Hepatocyte (in vitro differentiated cells): ENCODE measurements at places on chromosomes 5 and 9. TPM values are rescaled to one million over a fixed set of nuclear protein-coding genes. Genes with fewer than 3 reads are reported as not detected.

Gene PCDHB14
- polyA plus RNA-seq = 2.2 and 3.0 TPM in 2 replicates

Gene IFNA1
- polyA plus RNA-seq = not detected in 2 replicates

Gene SPINK4
- polyA plus RNA-seq = 2.2 TPM in 1 of 2 replicates, not detected in the other

Gene PDZD2
- polyA plus RNA-seq = 1.7 and 1.8 TPM in 2 replicates

Gene PRRC2B
- polyA plus RNA-seq = 44.6 and 48.2 TPM in 2 replicates

Gene ANKRD34B
- polyA plus RNA-seq = not detected in 2 replicates

Gene MARVELD2
- 19.6 and 26.4 TPM in 2 replicates for polyA plus RNA-seq

Gene FGFR4
- polyA plus RNA-seq = 75.6 and 94.3 TPM in 2 replicates

Gene BRINP1
- 0.64 and 1.8 TPM in 2 replicates for polyA plus RNA-seq

Gene LRSAM1
- polyA plus RNA-seq = 19.4 and 22.1 TPM in 2 replicates

Gene GALNT12
- polyA plus RNA-seq = 13.9 and 17.2 TPM in 2 replicates

Gene VLDLR
- polyA plus RNA-seq = 12.2 and 15.8 TPM in 2 replicates

Gene CAVIN4
- 0.53 and 0.54 TPM in 2 replicates for polyA plus RNA-seq

Gene KCNIP1
- 0.80 and 0.88 TPM in 2 replicates for polyA plus RNA-seq

Gene ALDOB
- polyA plus RNA-seq = 44.0 and 71.6 TPM in 2 replicates

Gene C7
- 5.3 and 7.7 TPM in 2 replicates for polyA plus RNA-seq

Gene LCN1
- 0.63 TPM in 1 of 2 replicates, not detected in the other for polyA plus RNA-seq

Gene ACOT12
- 2.9 and 5.3 TPM in 2 replicates for polyA plus RNA-seq

Gene UAP1L1
- 39.1 and 40.1 TPM in 2 replicates for polyA plus RNA-seq

Gene C5
- polyA plus RNA-seq = 9.4 and 13.8 TPM in 2 replicates

Gene CER1
- polyA plus RNA-seq = not detected in 2 replicates

Gene FAXDC2
- polyA plus RNA-seq = 27.7 and 28.5 TPM in 2 replicates

Gene PCDHGA10
- polyA plus RNA-seq = 3.0 and 3.9 TPM in 2 replicates

Gene HTR1A
- polyA plus RNA-seq = 0.19 TPM in 1 of 2 replicates, not detected in the other

Gene NR2F1
- polyA plus RNA-seq = 7.3 and 8.9 TPM in 2 replicates

Gene SWI5
- polyA plus RNA-seq = 55.7 and 58.4 TPM in 2 replicates

Gene ZSWIM6
- 6.7 and 9.0 TPM in 2 replicates for polyA plus RNA-seq

Gene SAXO1
- 0.04 and 0.17 TPM in 2 replicates for polyA plus RNA-seq

Gene UQCRQ
- polyA plus RNA-seq = 1,138 and 1,156 TPM in 2 replicates

Gene PPP2R2B
- polyA plus RNA-seq = 3.2 and 5.1 TPM in 2 replicates

Gene TAS2R1
- polyA plus RNA-seq = not detected in 2 replicates

Gene CARD9
- 1.5 and 2.5 TPM in 2 replicates for polyA plus RNA-seq

Gene PHF24
- polyA plus RNA-seq = 0.06 and 0.11 TPM in 2 replicates

Gene PCDHA9
- polyA plus RNA-seq = 0.57 and 0.90 TPM in 2 replicates

Gene C6
- 11.8 and 16.2 TPM in 2 replicates for polyA plus RNA-seq

Gene FYB1
- polyA plus RNA-seq = 1.1 and 1.2 TPM in 2 replicates

Gene PCDHB3
- 0.76 and 1.5 TPM in 2 replicates for polyA plus RNA-seq

Gene GLRA1
- polyA plus RNA-seq = not detected in 2 replicates

Gene C5orf34
- 1.9 and 3.3 TPM in 2 replicates for polyA plus RNA-seq

Gene PDGFRB
- 55.2 and 62.9 TPM in 2 replicates for polyA plus RNA-seq

Gene CLIC3
- 45.0 and 63.5 TPM in 2 replicates for polyA plus RNA-seq

Gene KYAT1
- 8.4 and 8.7 TPM in 2 replicates for polyA plus RNA-seq

Gene S100Z
- polyA plus RNA-seq = 0.39 and 0.51 TPM in 2 replicates

Gene CCL27
- 0.81 TPM in 1 of 2 replicates, not detected in the other for polyA plus RNA-seq

Gene MEGF9
- 6.4 and 10.3 TPM in 2 replicates for polyA plus RNA-seq

Gene GDNF
- polyA plus RNA-seq = 0.05 and 0.19 TPM in 2 replicates

Gene ZNF300
- polyA plus RNA-seq = 2.7 and 3.7 TPM in 2 replicates

Gene OBP2B
- polyA plus RNA-seq = not detected in 2 replicates
